ENCODE measurements at places on chromosomes 13 and 19.

DNA sequence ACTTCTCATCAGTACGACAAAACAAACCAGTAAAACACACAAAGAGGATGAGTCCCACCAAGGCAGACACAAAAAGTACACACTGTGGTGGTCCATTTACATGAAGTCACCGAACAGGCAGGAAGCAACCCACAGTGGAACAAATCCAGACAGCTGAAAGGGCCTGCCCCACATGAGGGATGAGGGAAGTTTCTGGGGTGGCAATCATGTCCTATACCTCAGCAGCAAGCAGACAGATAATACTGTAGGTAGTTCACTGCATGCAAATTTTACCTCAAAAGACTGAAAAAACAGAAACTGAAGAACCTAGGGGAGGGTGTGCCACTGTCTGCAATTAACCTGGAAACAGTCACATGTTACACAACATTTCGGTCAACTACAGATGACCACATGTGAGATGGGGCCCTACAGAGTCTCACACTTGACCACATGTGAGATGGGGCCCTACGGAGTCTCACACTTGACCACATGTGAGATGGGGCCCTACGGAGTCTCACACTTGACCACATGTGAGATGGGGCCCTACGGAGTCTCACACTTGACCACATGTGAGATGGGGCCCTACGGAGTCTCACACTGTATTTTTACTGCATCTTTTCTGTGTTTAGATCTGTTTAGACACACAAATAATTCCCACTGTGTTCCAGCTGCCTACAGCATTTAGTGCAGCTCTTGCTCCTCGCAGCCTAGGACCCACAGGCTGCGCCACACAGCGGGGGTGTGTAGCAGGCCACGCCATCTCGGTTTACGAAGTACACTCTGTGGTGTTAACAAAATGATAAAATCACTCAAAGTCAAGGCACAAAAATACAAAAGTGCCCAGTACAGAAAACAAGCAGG is 22.2 kb downstream of the PCID2 start:
- DNase-seq, result no peak

GRCh38 chr13:47019977-47020376 is 123.1 kb upstream of the HTR2A start:
- DNase-seq, result no peak

- no peak for DNase-seq
These were observed 5.7 kb upstream of the DIAPH3 start for GRCh38 chr13:60169239-60170031.

- DNase-seq, result no peak
These were observed 15.8 kb upstream of the ARHGEF7 start for GRCh38 chr13:111099290-111099689.

GRCh38 chr13:46728777-46729176 is 68.2 kb downstream of the ESD start:
- DNase-seq, result no peak
